ENCODE measurements at places on chromosomes 4 and X.

DNA sequence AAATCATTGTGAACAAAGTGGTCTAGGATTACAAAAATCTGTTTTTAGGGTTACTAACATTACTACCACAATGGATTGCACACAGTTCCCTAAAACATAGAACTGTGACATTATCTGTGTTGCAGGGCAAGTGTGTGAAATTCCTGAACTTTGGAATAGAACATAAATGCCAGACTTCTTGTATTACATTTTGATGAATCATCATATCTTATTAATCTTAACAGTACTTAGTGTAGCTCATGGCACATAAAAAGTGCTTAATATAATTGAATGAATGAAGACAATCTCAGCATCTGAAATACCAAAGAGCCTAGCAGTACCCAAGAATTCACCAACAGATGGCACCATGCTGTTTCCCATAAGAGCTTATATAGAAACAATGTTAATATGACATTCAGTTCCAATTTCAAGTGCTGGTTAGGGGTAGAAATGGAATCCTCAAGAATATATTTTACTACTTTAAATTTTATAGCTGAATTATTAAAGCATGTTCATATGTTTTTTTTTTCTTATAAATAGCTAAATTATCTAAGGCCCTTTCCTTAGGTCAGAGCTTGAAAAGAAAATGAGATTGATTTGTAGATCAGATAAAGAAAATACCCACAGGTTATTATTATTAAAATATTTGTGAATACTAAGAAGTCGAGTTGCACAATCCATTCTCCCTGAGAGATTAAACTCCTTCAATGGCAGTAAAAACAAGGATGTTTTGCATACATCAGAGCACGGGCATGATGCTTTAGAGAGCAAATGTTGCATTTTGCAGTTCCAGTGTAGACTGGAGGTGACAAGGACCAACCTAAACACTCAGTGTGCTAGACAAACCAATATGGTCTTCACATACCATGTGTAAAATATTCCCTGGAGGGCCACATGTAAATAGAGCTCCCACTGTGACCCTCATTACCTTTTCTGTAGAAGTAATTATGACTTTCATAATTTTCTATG is 25.7 kb upstream of the SHISA3 start:
- DNase-seq: no peak

- DNase-seq: no peak
These were observed 1097.0 kb downstream of the PDHA2 start for GRCh38 chr4:96936886-96937285.

DNA sequence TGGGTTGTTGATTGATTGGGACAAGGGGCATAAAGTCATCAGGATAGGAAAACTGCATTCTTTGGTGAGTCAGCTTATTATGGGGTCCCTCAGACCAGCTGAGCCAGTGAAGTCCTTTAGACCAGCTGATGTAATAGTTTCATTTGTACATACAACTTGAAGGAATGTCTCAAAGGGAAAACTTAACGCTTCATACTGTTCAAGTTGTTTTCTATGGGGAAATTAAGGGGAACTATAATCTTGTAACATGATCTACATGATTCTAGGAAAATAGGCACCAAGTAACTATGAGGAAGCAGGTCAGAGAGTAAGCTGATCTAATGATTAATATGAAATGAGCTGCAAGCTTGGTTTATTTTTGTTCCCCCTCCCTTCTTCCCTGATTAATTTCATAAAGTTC is 175.1 kb upstream of the GRID2 start:
- no peak for DNase-seq

DNA sequence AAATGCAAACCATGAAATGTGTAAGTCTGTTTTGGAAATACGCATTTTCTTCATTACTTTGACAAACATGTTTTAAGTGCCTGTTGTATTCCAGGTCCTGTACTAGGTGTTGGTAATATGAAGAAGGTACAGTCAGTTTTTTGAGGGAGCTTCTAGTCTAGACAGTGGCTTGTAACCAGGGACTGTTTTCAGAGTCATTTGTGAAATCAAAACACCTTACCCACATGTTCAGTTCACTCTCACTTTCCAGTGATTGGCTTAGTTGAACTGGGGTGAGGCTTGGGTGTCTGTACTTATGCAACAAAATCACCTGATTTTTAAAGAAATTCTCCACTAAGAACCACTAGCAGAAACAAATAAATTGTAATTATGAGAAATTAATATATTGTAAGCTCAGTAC is 16.4 kb downstream of the DCLK2 start:
- DNase-seq: no peak

DNA sequence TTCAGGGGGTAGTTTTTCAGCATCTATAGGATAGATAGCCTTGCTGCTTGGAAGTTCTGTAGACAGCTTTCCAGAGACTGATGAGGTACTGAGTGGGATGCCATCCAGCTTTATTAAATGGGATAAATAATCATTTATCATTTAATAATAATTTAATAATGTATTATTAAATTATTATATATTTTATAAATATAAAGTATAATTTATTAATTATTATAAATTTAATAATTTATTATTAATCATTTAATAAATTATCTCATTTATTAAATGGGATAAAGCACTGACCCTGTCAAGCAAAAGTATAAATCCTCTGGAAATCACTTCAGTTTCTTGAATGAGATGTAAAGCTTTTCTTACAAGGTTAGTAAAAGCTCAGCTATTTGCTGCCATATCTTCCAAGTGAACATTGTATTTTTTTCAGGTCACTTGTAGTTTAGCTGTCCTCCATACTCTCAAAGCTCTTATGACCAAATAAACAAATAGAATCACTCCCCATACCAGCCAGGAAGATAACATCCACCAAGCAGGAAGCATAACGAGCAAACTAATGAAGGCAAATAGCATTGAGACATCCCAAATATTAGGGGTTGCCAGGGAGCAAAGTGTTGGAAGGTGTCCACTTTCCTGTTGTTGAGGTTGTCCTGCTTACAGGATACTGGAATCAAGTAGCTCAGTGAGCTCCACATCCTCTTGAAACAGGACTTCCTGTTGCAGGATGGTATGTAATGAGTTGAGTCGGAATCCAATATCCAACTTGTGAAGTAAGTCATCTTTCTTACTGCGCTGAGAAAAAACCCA is 88.9 kb downstream of the ZNF674 start:
- no peak for DNase-seq

GRCh38 chr4:7790999-7791398 is 148.7 kb downstream of the AFAP1 start:
- DNase-seq: no peak

- no peak for DNase-seq
These were observed 1.3 kb upstream of the TNIP2 start for GRCh38 chr4:2757426-2757825.

DNA sequence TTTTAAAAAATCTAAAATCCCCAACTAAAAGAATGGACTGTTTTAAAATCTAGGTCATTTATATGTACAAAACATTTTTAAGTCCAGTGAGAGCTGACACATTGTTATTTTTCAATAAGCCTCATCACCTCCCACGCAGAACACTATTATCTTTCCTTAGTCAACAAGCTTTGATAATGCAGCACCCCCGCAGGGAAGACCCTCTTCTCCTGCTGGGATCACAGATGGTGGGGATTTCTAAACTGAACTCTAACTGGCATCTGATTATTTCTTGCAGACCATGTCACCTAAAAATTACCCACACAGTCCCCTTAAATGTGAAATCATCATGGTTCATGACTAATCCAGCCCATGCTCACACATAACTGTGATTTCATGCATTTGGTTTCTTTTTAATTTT is 11.6 kb downstream of the SYTL4 start:
- no peak for DNase-seq

DNA sequence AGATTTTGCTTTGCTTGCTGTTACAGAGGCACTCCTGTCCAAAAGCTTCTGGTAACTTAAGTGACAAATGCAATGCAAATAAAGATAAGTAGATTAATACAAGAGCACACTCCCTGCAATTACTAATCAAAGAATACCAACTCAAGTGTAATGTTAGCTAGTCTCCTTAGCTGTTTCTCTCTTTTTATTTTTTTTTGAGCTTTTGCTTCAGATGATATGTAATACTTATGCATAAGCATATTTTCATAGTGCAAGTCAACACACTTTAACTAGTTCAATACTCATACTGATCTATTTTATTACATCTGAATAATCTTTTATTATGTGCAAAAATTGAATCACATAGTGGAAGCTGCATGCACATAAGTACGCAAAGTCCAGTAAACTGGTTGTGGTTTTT is 2.7 kb downstream of the SLC7A11 start:
- no peak for DNase-seq

DNA sequence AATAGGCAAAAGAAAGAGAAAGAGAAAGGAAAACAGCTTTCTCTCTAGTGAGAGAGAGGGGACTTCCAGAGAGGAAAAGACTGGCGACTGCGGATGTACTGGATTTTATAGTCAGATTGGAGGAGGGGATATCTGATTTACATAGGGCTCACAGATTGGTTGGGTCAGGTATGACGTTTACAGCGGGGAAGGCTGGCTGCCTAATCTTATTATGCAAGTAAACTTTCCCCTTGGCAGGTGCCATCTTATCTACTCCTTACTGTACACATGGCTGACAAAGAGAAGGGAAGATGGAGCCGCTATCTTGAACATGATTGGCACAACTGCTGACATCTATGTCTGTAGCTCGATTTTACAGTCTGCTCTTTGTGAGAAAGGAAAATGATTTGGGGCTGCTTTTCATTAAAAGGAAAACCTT is 25.4 kb downstream of the RBPJ start:
- DNase-seq: no peak

DNA sequence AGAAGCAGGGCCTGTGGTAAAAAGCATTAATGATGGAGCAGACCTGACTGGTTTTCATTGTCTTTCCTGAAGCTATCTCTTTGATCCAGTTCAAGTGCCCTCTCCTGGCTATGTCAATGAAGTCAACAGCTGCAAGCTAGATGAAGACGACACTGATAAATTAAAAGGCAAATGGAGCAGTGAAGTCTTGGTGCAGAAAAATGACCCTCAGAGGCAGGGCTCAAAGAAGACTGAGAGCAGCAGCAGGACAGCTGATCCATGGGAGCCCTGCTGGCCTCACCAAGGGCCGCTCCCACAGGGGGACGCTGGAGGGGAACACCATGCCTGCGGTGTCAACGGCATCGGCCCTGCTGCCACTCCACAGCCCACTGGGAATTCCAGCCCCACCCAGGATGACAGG is 96.2 kb downstream of the RELL1 start:
- DNase-seq: no peak

GRCh38 chr4:91207535-91207934 is 1080.3 kb downstream of the CCSER1 start:
- DNase-seq: no peak

- DNase-seq: no peak
These were observed 57.8 kb downstream of the SPATA4 start for GRCh38 chr4:176137631-176138030.

- no peak for DNase-seq
These were observed 12.1 kb upstream of the ING2 start for GRCh38 chr4:183492791-183493222.

DNA sequence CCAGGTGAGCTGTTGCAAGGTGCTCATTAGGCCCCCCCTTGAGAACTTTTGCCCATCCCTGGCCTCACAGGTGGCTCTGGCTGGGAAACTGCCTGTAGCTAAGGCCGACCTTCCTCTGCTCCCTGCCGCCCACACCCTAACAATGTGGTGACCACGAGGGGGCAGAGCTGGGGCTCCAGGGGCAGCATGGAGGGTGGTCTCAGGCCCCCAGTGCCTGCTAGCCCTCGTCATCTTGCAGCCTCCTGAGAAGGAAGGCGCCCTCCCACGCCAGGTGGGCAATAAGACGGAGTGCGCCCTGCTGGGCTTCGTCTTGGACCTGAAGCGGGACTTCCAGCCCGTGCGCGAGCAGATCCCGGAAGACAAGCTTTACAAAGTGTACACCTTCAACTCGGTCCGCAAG is 32.4 kb downstream of the ATP2B3 start:
- DNase-seq: no peak

DNA sequence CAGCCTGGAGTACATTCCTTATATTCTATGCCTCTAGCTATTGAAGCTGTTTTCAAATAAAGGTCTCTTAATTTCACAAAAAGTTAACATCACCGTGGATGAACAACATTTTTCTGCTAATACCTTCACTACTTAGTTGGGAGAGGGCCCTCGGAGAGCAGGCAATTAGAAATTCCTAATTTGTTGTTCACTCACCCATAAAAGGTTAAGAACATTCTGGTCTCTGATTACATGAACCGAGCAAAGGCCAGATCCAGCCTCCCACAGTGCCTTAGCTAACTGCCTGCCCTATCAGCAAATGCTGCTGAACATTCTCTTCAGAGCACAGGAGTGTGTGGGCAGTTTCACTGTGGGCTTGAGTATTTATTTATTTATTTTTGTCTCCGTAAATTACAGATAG is 36.0 kb upstream of the TTC29 start:
- DNase-seq: no peak

DNA sequence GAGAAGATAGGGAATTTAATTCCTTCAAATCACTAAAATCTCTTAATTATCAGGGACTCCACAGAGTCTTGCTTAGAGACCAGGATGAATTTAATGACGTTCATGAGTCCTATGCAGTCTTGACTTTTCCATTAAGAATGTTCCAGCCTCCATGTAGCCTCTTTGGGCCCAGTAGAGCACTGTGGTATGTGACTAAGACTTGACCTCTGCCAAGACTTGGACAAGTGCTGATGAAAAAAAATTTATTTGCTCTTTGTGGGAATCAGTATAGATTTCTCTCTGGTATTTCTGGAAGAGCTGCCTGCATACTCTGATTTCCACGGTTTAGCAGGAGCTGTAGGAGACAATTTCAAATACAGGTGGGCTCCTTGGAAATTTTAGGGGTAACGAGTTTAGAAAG is 40.6 kb downstream of the CHRDL1 start:
- DNase-seq: no peak

GRCh38 chr4:15239866-15240265 is 188.0 kb upstream of the C1QTNF7 start:
- no peak for DNase-seq

DNA sequence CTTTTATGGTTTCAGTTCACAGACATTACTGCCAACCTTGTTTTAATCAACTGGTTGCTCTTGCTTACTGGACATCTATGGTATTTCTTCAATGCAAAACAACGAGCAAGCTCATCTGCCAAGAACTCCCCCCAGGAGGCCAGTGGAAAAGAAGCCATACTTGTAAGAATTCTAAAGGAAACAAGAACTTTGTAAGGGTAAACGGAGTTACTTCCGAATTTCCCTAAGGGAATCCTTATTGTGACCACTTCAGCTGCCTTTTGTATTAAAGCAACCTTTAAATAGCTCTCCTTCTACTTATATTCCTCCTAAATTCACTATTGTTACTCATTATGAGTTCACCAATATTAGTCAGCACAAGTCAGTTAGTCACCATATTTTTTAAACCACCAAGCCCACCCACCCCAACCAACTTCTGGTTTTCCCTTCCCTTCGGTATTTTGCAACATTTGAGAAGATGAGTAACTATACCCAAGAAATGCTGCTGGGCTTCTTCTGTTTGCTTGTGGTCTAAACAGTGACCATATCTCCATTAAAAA is 602.8 kb upstream of the DIPK2B start:
- no peak for DNase-seq

Measured in stimulated activated CD8-positive, alpha-beta memory T cell treated with anti-CD3 and anti-CD28 coated beads, Interleukin-15, amount 100 ng/mL, for 48 hours (primary cell).